ENCODE measurements at places on chromosomes 5 and 9. TPM values are rescaled to one million over a fixed set of nuclear protein-coding genes. Genes with fewer than 3 reads are reported as not detected.

MYMK gene
- total RNA-seq = not detected

ELOVL7 gene
- total RNA-seq = under 0.01 TPM

PRLR gene
- total RNA-seq = not detected

IFNA1 gene
- total RNA-seq = not detected

SLCO6A1 gene
- total RNA-seq = not detected

RNF180 gene
- total RNA-seq = 6.4 TPM

QRFP gene
- not detected for total RNA-seq

AQP7 gene
- total RNA-seq = 0.09 TPM

SPATA6L gene
- total RNA-seq = 0.47 TPM

TMEM171 gene
- total RNA-seq = 7.0 TPM

ZNF658 gene
- total RNA-seq = 4.1 TPM

PGM5 gene
- 1.1 TPM for total RNA-seq

PLPP7 gene
- 3.3 TPM for total RNA-seq

NTRK2 gene
- 0.09 TPM for total RNA-seq

ABO gene
- not detected for total RNA-seq

PCDHGB2 gene
- total RNA-seq = 2.0 TPM

UIMC1 gene
- 47.2 TPM for total RNA-seq

AGXT2 gene
- not detected for total RNA-seq

PRR7 gene
- 3.5 TPM for total RNA-seq

SOHLH1 gene
- total RNA-seq = not detected

PIP5K1B gene
- total RNA-seq = under 0.01 TPM

MYOZ3 gene
- total RNA-seq = 0.94 TPM

PCDH1 gene
- total RNA-seq = 222 TPM

FYB1 gene
- total RNA-seq = not detected

FBP1 gene
- total RNA-seq = 0.38 TPM
